ENCODE measurements at places on chromosomes 11 and 22.

- peak; percentile 34 for DNase-seq
Observed at GRCh38 chr22:44697423-44698141, 4.4 kb upstream of the PRR5 start.

GRCh38 chr22:29587938-29588699, 7.2 kb upstream of the NIPSNAP1 start:
- no peak for DNase-seq

DNA sequence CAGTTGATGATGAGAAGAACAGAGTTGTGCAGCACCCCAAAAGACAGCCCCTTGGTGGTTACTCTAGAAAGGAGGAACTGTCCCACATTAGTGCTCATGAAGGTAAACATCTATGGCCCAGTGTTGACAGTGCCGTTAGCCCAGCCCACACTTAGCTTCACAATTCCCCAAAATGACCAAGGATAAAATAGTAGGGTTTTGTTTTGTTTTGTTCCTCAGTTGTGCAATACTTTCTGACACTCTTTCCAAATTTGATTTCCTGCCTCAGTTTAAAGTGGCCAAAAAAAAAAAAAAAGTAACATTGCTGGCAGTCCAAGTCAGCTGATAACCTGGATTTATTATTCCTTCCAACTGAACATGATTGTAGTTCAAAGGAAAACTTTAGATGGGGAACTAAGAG, 269.4 kb downstream of the TMEM135 start:
- no peak for DNase-seq

- no peak for DNase-seq
Observed at GRCh38 chr22:37309211-37310074, 27.1 kb downstream of the CYTH4 start.

DNA sequence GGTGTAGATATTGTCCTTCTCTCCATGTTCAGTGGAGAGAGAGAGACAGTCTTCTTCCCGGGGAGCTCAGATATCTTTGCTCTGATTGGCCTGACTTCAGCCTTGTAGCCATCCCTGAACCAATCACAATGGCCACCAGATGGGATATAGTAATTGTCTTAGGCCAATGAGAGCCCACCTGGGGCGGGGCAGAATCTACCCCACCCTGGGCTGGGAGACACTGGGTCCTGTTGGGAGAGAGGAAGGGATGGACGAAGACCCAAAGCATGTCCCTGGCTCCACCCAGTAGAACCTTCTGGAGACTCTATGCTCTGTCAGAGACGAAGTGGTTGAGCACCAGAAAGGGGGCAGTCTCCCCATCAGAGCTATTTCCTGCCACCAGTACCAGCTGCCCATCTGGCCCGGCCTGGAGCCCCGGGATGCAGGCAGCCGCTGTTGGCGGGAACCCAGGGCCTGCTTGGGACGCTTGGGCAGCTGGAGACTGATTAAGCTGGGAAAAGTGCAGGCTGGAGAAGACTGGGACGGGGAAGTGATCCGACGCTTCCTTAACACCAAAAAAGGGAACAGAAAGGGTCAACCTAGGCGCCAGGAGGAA, 31.6 kb upstream of the CBX7 start:
- DNase-seq = no peak

DNA sequence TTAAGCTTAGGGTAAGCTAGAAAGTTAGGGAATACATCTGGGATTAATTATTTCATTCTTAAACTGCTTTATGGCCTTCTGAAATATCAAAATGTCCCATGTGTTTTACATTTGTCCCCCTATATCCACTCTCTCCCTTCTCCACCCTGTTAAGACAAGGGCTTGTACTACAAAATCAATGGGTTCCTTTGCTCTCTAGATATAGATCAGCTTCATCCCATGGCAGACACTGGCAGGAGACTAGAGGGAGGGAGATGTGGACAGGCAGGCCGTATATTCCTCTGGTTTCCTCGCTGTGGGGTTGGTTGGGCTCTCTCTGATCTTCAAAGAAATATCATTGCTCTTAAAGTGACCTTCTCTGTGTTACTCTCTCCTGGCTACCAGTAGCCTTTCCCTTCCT, 1281.0 kb downstream of the LRRC4C start:
- no peak for DNase-seq

- DNase-seq = no peak
Observed at GRCh38 chr22:43267332-43267980, 75.7 kb downstream of the SCUBE1 start.

DNA sequence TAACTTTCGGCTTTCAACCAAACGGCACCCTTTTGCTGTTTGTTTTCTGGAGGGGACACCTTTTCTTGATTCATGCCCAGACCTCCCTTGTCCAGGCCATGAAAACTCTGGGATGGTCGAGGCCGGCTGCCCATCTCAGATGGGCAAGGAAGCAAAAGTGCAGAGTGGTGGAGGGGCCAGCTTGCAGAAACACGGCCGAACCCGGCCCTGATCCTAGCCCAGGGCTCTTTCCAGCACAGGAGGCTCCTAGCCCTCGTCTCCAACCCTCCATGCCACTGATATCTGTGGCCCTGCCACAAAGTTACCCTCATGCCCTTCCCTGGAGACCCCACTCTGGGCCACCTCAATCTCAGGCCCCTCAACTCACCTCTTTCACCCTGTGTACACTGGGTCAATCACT, 18.9 kb upstream of the SLC22A12 start:
- DNase-seq = no peak

GRCh38 chr11:46060013-46060412, 61.2 kb downstream of the PHF21A start:
- DNase-seq = no peak

GRCh38 chr11:9070749-9071491, 20.5 kb downstream of the SCUBE2 start:
- DNase-seq = no peak

- DNase-seq = no peak
Observed at GRCh38 chr22:31133911-31134310, 6.4 kb downstream of the PLA2G3 start.

DNA sequence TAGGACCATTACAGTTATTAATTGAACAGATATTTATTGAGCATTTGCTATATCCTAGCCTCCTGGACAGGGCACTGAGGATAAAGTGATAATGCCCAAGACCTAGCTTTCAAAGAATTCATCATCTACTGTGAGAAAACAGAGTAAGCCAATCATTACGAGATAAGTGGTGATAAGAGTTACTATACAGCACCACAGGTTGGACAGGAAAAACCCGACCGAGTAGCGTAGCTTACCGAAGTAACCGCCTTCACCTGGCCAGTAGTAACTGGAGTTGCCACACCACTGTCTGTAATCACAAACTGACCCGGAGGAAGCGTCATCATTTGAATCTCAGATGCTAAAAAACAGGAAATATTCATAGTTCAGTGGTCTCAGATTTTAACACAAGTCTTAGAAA, 10.0 kb upstream of the NFRKB start:
- no peak for DNase-seq

GRCh38 chr22:48391820-48392219, 1435.9 kb downstream of the BRD1 start:
- DNase-seq = no peak

DNA sequence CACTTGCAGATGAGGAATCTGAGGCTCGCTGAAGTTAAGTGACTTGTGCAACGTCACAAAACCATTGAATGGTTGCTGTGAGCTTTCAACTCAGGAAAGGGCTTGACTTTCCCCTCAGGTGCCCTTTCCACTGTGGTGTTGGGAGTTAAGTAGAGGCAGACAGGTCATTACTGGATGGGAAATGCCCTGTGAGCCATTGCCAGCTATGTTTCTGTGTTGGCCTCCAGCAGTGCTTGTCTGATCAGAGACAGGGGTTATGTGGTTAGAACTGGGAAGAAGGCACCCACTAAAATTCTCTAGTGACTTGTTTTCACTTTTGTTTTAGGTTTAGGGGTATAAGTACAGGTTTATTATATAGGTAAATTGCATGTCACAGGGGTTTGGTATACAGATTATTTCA, 96.6 kb downstream of the FDX1 start:
- no peak for DNase-seq

DNA sequence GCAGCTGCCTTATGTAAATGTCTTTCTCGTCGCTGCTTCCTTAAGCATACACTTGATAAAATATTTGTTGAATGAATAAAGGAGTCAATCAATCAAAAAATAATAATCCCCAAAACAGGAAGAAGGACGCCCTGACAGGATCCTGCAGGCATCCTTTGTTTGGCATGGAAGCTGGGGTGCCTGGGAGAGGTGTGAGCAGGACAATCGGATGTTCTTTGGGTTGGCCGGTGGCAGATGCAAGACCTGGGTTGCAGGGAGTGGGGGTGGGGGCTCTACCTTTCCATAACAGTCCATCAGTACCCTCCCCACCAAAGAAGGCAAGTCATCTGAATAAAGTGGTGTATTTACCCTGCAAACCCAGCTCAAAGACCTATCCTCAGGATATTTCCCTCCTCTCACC, 1.4 kb upstream of the SHANK2 start:
- DNase-seq = no peak

DNA sequence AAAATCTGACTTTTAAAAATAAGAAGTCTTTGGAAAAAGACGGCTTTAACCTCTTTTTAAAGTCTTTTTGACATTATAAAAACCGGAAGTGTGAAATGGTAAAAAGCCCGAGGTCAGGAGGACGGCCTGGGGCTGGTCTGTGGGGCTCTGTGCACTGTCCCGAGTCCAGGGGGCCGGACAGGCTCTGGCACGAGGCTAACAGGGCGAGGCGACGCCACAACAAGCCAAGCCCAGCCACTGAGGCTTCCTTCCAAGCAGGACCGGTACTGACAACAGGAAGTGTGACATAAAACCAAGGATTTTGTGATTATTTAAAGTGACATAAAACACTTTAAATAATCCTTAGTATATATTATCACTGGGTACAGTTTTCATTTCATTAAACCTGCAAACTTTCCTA, 39.2 kb downstream of the BRD1 start:
- no peak for DNase-seq

GRCh38 chr11:21038801-21039200, 369.4 kb downstream of the NELL1 start:
- DNase-seq = no peak

- no peak for DNase-seq
Observed at GRCh38 chr22:26956371-26956770, 299.0 kb downstream of the MIAT start.

- DNase-seq = no peak
Observed at GRCh38 chr11:15636521-15637089, 521.9 kb downstream of the INSC start.

- DNase-seq = no peak
Observed at GRCh38 chr22:30361916-30362650, 5.3 kb downstream of the CCDC157 start.

- DNase-seq = no peak
Observed at GRCh38 chr11:124153821-124154220, 29.3 kb upstream of the OR10D3 start.

GRCh38 chr11:117127171-117127901, 16.8 kb upstream of the PAFAH1B2 start:
- no peak for DNase-seq

GRCh38 chr11:8720352-8720751, 37.8 kb downstream of the RPL27A start:
- DNase-seq = no peak

- no peak for DNase-seq
Observed at GRCh38 chr11:13929395-13929891, 33.1 kb upstream of the SPON1 start.

DNA sequence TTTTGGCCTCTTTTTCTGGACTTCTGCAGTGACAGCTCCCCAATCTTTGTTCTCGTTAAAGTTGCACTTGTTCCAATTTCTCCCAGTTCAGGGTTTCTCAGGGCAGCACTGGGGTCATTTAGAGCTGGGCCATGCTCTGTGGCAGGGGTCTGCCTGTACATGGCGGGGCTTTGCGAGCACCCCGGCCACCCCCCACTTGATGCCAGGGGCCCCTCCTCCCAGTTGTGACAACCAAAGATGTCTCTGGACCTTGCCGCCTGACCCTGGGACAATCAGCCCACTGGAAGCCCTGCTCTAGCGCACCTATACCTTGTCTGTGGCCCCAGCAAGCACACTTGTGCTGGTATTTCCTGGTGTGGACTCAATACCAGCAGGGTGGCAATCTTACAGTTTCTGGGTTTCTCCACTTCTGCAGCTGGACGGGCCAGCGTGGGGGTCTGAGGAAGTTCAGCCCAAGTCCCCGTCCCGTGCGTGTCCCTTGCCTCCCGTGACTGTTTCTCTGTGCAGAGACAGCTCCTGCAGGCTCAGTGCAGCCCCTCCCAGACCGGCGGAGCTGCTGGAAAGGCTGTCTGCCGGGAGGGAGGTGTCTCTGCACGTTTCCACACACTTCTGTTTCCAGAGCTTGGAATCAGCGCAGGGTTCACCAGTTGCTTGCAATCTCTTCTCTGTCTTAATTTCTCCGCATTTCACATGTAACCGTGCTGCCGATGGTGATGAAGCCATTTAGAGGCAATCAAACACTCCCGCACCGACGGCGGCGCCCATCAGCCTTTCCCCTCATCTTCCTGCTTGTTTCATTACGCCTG, 1328.9 kb downstream of the BRD1 start:
- no peak for DNase-seq

DNA sequence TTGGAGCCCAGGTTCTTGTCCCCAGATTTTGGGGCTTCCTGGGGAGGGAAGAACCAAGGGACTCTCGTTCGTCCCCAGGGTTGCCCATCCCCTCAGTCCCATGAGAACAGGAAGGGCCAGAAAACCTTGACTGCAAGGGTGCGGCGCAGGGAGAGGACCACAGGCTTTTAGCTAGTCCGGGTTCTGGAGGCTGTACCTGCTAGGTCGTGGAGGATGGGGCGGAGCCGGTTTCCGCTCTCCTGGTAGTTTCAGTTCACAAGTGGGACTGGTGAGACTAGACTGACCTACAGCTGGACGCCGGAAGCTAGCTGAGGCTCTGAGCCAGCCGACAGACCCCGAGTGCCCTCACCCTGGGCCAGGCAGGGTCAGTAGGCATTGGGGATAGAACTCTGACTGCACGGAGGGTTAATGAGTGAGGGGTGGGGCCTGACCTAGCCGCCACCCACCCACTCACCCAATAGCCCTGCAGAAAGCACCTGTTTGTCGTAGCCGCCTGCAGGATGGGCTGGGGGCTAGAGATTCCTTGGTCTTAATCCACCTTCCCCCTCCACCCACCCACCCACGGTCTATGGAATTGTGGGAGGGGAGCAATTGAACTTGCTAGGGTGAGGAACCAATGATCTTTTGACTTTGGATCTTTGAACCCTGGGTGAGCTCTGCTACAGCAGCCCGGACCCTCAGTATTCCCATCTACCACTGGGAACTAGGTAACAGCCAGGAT, 1.5 kb downstream of the MAFF start:
- DNase-seq = no peak

- no peak for DNase-seq
Observed at GRCh38 chr11:105274631-105275030, 135.1 kb upstream of the CARD18 start.

- no peak for DNase-seq
Observed at GRCh38 chr11:112844517-112844916, 116.7 kb upstream of the NCAM1 start.

DNA sequence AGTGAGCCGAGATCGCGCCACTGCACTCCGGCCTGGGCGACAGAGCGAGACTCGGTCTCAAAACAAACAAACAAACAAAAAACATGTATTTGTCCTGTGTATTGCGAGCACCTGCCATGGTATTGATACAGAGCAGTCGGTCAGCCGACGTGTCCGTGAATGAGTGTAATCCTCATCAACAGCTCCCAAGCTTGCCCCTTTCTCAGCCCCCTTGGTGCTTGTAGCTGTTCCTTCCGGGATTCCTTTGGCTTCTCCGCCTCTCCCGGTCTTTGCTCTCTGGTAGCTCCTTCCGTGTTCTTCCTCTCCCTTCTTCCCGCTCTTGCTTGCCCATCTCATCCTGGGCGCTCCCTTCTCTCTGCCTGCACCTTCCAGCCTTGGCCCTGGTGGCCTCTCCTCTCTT, 10.9 kb downstream of the ZNF74 start:
- DNase-seq = no peak

- DNase-seq = no peak
Observed at GRCh38 chr11:7050191-7050590, 29.9 kb downstream of the NLRP14 start.

GRCh38 chr11:29282088-29282487, 734.7 kb downstream of the KCNA4 start:
- DNase-seq = no peak

All from NCI-H2107 (cell line).